ENCODE measurements at places on chromosomes 1 and 21.

- no peak for DNase-seq
Observed at GRCh38 chr1:161999301-162000052, 24.2 kb downstream of the OLFML2B start.

DNA sequence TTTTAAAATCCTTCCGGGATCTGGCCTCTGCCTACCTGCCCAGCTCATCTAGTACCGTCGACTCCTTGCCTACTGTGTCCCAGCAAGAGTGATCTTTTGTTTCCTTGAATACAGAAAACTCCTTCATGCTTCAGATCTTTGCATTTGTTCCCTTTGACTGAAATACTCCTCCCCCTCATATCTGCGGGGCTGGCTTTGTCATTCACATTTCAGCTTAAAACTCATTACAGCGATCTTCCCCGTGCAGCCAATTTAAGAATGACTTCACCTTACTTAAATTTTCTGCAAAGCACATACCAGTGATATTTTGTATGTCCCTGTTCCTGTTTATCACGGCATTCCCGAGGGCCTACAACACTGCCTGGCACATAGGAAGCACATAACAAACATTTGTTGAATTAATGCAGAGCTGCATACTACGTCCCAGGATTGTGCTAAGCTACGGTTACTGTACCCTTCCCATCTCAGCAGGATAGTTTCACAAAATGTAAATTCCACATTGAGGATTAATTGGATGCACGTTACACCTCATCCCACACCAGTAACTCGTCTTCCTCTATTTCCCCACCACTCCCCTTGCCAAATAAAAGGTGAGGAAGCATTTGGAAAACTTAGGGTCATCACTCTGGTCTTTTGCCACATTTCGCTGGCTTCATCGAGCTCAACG is 837 bp upstream of the DESI2 start:
- DNase-seq: no peak

- DNase-seq: no peak
Observed at GRCh38 chr1:87940421-87940820, 611.7 kb downstream of the LMO4 start.

DNA sequence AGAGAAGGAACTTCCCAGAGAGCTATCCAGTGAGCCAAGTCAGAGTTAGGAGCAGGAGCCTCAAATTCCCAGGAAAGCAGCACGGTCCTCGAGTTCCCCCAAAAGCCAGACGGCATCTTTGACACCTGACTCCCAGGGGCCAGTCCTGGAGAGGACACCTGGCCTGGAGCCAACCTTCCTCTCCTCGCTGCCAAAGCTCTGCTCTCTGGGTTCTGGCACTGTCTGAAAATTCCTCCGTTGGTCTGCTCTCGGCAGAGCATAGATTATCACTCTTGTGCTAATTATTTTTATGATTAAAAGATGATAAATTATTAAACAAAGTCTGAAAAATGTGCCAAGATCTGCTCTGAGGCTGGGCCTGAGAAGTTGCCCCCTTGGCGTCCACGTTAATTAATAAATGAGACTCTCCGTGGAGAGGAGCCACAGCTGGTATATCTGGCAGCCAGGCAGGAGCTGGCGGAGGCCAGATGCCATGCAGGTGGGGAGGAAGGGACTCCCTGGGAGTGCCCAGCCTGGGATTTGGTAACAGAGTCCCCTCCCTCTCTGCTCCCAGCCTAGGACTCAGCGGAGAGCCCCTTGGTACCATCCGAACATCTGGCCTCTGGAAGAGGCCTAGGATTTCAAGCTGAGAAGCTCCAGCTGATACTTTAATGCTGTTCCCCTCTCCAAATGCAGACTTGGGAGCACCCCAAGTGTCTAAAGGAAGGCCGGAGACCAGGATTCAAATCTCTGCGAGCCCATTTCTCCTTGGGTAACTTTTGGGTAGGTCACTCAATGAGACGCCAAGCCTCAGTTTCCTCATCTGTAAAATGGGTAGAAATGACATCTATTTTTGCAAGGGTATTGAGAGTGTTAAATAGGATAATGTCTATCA is 163.7 kb upstream of the POU3F1 start:
- DNase-seq: no peak

GRCh38 chr1:5514527-5515183 is 477.6 kb downstream of the NPHP4 start:
- no peak for DNase-seq

DNA sequence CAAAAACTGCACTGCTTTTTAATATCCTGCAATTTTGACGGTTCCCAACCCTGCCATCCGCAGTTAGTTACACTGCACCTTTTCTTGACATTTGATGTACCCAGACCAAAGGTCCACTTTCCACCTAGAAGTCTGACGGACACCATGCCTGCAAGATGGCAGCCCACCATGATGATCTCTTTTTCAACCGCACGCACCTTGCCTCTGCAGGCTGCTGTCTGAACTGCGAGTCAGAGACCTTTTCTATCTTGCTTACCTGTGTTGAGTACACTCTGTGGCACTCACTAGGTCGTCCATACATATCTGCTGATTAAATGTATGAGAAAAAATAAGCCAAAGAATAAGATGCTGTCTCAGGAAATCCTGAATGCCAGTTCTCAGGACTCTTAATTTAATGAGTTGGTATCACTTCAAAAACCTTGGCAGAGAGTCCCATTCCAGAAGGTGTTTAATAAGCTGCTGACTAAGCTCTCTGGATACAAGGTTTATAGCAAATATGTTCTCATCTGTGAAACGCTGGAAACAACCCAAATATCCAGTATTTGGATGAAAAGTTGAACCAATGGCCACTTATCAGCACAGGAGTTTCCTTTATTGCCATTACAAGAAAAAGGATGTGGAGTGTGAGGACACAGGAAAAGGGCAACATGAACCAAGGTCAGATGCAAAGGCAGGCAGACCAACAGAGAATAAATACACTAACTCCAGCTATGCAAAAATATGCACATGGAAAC is 37.9 kb downstream of the GNG12 start:
- DNase-seq: no peak

- DNase-seq: no peak
Observed at GRCh38 chr1:202976633-202977032, 9.6 kb upstream of the CYB5R1 start.

GRCh38 chr1:207951652-207952051 is 40.7 kb upstream of the CD34 start:
- no peak for DNase-seq

GRCh38 chr21:28604946-28605537 is 387.6 kb downstream of the LTN1 start:
- no peak for DNase-seq

DNA sequence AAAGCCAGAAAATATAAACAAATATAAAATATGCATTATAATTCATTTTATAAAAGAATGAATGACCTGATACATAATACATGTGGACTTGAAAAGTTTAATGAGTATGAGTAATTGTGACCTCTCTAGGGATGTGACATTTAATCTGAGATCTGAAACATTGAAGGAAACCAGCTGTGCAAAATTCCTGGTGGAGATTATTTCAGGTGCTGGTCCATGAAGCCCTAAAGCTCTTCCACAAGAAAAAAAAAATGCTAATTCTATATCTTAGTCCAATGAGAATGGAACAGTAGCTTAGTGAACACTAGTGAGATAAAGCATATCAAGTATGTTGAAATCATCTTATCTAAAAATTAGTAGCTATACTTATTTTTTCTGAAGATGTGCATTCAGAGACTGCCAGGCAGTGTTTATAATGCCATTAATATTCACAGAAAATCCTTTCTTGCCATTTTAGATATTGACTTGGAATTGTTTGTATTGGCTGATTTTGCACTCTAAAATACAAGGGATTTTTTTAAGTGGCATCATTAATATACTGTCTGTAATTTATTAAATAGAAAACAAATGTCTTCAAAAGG is 1485.9 kb downstream of the PLA2G4A start:
- no peak for DNase-seq

GRCh38 chr1:110223127-110223526 is 13.0 kb downstream of the KCNC4 start:
- no peak for DNase-seq

DNA sequence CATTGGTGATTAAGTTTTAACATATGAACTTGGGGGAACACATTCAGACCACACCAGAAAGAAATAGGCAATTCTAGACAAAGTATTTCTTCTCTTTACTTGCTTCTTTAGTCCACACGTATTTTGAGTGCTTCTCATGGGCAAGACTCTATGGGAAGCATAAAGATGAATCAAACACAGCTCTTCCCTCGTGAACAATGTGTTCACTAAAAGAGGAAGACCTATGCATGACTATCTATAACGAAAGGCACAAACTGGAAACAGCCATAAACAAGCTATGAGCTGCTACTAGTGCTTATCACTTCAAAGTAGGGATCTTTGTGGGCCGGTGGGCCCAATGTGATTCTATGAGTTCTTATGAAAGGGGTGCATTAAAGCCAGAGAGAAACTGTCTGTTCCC is 53.0 kb upstream of the PRDX6 start:
- DNase-seq: no peak

GRCh38 chr21:42432695-42433094 is 29.0 kb downstream of the UBASH3A start:
- no peak for DNase-seq

GRCh38 chr21:14962217-14962616 is 102.6 kb downstream of the NRIP1 start:
- no peak for DNase-seq

DNA sequence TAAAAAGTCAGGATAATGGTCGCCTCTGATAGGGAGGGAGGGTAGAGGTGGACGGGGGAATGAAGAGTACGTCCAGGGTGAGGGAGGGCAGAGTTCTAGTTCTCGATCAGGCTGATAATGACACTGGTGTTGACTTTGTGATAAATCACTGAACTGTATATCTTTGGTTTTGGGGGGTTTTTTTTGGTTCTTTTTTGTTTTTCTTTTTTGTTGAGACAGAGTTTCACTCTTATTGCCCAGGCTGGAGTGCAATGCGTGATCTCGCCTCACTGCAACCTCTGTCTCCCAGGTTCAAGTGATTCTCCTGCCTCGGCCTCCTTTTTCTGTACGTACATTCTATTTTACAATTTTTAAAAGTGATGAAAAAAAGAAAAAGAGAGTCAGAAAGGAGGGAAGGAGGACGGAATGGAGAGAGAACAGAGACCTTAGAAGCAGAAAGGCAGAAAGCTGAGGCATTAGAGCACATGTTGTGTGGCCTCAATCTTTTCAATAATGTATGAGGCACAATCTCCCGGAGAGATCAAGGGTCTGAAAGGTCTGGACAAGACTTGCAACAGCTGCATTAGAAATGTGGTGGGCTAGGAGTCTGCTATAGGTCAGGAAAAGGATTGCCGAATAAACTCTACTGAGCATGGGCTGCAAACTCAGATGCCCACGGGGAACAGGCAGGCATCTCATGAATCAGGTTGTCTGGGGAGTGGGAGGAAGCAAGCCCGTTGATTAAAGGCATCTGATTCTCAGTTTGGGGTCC is 174.8 kb downstream of the TOMM20 start:
- DNase-seq: no peak

GRCh38 chr1:9701665-9702064 is 50.1 kb downstream of the PIK3CD start:
- no peak for DNase-seq

GRCh38 chr1:237901299-237901934 is 10.7 kb upstream of the ZP4 start:
- DNase-seq: no peak

GRCh38 chr1:219323426-219323825 is 149.7 kb downstream of the LYPLAL1 start:
- DNase-seq: no peak

DNA sequence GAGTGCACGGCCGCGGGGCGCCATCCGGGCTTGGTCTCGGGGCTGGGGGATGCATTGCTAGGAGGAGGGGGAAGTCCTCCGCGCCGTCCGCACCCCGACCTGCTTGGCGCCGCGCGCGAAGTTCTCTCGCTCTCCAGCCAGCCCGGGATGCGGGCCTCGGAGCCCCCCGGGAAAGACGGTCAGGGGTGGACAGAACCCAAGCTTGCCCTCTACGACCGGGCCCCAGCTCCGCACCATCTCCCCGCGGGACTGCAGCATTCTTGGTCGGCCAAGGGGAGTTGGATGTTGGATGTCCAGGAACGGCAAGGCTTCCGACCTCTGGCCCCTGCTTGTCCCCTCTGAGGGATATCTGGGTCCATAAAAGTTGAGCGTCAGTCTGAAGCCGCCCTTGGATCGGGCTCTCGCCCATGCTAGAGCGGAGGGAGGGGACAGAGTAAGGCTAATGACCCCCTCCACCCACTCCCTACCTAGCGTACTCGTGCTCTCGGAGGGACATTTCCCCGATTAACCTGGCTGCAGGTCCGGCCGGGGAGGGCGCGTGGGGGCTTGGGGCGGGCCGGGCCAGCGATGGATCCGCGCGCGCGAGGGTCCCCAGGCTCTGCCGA is 522 bp downstream of the DISP3 start:
- DNase-seq: no peak
